ENCODE measurements at places on chromosomes 7 and 10.

DNA sequence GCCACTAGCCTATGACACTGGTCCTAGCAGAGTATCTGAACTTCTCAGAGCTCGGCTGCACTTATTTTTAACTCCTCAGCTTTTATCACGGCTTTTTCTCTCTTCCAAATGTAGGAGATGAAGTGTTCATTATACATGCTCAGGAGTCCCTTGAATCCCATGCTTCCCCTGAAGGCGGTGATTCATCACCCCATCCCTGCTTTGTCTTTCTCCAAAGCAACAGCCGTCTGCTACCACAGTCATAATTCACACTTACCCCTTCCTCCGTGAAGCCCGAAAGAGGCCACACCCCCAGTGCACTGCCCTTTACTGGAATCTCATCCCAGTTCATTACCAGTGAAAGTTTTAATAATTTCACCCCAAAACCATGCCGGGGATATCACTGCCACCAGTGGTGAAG, 301.5 kb upstream of the SHH start:
- DNase-seq = no peak

DNA sequence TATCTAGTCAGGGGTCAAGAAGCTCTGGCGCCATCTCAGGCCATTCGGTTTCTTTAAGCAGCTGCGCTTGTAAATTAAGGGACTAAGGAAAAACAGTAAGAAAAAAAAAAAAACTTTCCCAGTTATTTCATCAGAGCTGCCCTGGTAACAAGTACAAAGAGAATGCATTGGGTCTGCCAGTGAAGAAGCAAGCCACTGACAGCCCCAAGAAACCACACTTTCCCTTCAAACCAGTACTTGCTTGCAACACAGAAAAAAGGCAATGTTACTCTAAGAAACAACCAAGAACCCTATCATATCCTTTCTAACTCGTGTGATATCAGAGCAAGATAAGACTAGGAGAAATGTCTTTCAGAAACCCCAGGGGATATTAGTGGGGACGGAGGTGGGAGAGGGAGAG, 40.6 kb upstream of the AOAH start:
- DNase-seq = no peak

GRCh38 chr10:70613941-70614340, 11.4 kb upstream of the PRF1 start:
- DNase-seq = no peak

DNA sequence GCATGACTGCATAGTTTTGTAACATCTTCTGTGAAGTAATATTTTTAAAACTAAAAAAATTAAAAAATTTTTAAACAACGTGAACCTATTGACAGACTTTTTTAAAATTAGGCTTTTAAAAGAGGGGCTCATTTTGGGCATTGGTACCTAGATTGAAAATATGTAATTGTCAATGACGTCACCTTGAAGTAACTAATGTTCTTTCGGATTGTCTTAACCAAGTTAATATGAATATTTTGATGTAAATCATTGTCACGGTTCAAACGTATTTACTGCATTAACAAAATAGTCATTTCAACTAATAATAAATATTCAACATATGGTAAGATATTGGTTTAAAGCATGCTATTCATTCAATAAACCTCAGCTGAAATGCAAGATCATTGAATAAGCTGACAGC, 719.8 kb downstream of the ANKRD7 start:
- DNase-seq = no peak

DNA sequence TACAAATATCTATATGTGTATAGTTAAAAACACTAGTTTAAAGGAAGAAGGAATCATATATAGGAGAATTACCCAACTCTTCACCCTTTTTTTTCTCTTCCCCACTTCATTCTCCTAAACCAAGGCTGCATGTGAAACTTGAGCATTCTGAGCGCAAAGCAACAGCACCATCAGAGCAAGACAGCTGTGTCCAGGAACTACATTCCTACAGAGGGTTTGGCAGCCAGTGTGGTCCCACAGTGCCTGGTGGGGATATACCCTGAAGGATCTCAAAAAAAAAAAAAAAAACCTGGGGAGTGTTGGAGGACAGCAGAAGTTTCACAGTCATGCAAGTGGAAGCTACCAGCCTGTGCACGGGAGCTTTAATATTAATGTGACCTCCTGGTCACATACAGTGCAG, 310.4 kb downstream of the CTNNA3 start:
- DNase-seq = no peak

DNA sequence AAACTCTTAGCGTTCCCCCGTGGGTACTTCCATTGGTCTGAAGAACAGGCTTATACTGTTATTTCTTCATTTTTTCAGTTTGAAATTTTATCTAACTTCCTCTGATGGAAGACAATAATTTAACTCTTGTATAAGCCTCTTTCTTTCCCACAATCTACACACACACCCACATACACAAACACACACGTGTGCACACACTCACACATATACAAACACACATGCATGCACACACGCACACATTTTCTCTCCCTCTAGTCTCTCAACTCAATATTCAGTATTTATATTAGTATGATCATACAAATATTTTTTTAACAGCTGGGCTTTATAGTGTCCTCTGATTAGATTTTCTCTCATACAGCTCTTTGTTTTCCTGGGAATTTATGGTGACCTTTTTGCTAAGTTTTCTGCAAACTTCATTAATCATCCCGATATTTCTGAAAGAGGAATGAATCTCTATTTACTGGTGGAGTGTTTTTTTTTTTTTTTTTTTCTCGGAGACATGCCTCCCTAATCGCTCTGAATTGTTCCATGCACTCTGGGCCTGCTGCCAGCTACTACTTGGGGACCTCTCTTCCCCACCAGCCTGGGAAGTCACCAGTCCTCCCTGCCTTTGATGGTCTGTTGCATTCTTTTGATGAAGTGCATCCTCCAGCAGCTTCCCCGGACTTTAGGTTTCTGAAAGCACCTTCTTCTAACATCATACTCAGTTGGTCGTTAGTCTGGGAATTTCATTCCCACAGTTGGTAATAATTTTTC, 75.5 kb downstream of the ZNF777 start:
- no peak for DNase-seq

Data from NCI-H1930 (cell line).